ENCODE measurements at places on chromosomes 6 and 20. TPM values are rescaled to one million over a fixed set of nuclear protein-coding genes. Genes with fewer than 3 reads are reported as not detected.

Gene MSH5
- total RNA-seq = 11.4 TPM

Gene LCA5
- 6.3 TPM for total RNA-seq

Gene EDN1
- 9.6 TPM for total RNA-seq

DNA sequence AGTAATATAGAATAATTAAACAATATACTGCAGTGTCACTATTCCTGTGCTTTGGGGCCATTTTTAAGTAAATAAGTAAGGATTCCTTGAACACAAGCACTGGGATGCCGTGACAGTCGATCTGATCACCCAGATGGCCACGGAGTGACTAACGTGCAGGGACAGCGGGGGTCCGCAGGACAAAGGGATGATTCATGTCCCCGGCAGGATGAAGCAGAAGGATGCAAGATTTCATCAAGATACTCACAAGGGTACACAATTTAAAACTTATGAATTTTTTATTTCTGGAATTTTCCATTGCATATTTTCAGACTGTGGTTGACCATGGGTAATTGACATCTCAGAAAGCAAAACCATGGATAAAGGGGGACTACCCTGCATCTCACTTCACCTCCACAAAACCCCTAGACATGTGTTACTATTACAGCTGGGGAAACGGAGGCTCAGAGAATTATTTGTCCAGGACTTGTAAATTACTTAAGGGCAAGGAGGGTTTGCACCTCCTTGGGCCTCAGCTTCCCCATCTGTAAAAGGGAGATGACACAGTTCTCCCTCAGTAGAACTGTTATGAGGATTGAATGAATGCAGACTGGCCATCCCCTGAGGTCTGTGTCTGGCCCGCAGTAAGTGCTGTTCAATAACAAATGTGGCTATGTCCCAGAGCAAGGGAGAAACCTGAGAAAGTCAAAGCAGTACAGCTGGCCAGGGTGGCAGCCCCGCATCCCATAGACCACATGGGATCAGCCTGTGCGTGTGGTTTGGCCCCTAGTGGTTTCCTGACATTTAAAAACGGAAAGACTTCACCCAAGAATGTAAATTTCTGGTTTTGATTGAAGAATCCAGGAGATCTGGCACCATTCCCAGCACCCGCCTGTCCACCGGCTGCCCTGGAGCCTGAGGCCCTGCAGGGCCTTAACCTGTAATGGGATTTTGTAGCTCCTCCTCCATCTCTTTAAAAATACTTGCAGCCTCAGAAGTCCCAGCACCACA lies 235.5 kb downstream of the BMP7 start:
- no peak for DNase-seq
- no peak overlapping the region for H3K4me3 ChIP-seq
- H3K27ac ChIP-seq = no peak overlapping the region
- H3K36me3 ChIP-seq = no peaks in the 10 kb centered on the region
- no peaks in the 10 kb centered on the region for H3K27me3 ChIP-seq
- H3K4me1 ChIP-seq = no peaks in the 10 kb centered on the region

DNA sequence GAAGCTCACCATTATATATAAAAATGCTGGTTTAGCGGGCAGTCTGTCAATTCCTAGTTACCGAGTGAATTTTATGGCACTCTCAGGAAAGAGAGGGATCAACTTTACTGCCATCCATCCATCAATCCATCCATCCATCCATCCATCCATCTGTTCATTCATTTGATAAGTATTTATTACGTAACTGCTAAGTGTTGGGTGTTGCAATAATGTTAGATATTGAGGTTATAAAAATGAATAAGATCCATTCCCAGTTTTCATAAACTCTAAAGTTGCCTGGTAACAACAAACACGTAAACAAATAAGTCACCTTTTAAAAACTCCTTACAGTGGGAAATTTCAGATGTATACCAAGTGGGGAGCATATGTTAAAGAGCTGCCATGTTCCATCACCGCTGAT lies 36.8 kb downstream of the SASH1 start:
- H3K4me3 ChIP-seq = no peak overlapping the region
- peak overlapping the region; percentile 69 for H3K27ac ChIP-seq
- H3K4me1 ChIP-seq = peaks cover 18% of the 10 kb centered on the region
- no peak for DNase-seq
- H3K36me3 ChIP-seq = no peaks in the 10 kb centered on the region

DNA sequence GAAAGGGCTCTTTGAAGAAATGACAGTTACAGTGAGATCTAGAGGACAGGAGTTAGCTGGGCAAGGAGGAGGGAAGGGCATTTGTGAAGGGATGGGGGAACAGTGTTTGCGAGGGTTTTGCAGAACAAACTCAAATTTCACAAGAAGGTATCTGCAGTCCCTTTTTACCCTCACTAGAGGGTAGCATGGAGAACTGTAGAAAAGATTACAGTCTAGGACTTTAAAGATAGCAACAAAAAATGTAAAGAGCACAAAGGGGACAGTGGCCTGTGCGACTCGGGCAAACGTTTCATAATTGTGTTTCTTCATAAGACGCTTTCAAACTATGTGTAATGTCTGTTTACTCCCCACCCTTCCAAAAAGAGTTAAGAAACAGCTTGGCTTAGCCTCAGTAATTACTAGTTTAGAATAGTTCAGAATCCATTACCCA lies 21.2 kb upstream of the ASXL1 start:
- no peaks in the 10 kb centered on the region for H3K36me3 ChIP-seq
- DNase-seq = no peak
- H3K27me3 ChIP-seq = no peaks in the 10 kb centered on the region
- peaks cover 35% of the 10 kb centered on the region for H3K4me1 ChIP-seq

GRCh38 chr6:102340311-102340710 lies 946.8 kb downstream of the GRIK2 start:
- no peak overlapping the region for H3K27ac ChIP-seq
- H3K4me1 ChIP-seq = no peaks in the 10 kb centered on the region
- H3K4me3 ChIP-seq = no peak overlapping the region

DNA sequence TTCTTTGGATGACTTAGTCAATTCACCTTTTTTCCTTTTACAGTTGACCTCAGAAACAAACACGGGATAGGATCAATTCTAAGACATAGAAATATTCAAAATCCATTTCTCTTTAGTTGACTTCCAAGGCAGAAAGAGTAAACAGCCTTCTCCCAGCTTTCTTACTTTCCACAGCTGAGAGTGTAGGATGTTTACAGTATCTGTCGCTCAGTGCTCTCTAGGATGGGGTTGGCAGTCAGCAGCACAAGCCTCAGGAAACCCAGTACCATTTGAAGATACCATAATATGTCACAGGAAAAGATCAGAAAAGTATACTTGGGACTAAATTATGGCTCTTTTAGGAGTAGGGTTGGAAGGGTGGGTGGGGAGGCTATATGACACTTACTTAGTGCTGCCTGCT lies 88.2 kb downstream of the OGFRL1 start:
- DNase-seq = no peak
- no peak overlapping the region for H3K4me3 ChIP-seq
- H3K27me3 ChIP-seq = no peaks in the 10 kb centered on the region
- no peak overlapping the region for H3K27ac ChIP-seq
- H3K36me3 ChIP-seq = peaks cover 6% of the 10 kb centered on the region

- H3K27ac ChIP-seq = peak overlapping the region; percentile 30
- no peak overlapping the region for H3K4me3 ChIP-seq
- H3K36me3 ChIP-seq = no peaks in the 10 kb centered on the region
- DNase-seq = no peak
- no peaks in the 10 kb centered on the region for H3K4me1 ChIP-seq
- no peaks in the 10 kb centered on the region for H3K27me3 ChIP-seq
Measured at GRCh38 chr6:90350689-90351554, 54.3 kb upstream of the BACH2 start.

DNA sequence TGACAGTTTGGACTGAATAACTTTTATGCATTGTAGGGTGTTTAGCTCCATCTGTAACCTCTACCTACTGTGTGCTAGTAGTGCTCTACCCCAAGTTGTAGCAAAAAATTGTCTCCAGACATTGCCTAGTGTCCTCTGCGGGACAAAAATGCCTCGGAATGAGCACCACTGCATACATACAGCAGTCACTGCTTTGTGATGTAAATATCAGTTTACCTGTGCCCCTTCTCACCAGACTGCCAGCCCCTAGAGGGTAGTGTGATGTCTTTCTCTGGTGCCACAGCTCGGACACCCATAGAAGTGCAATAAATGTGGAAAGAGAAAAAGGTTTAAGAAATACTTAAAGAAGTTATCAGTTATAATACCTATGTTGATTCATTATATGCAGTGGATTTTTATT lies 25.1 kb downstream of the TMEM200A start:
- no peaks in the 10 kb centered on the region for H3K27me3 ChIP-seq
- no peaks in the 10 kb centered on the region for H3K36me3 ChIP-seq
- H3K27ac ChIP-seq = no peak overlapping the region
- DNase-seq = no peak
- H3K4me1 ChIP-seq = no peaks in the 10 kb centered on the region

- H3K36me3 ChIP-seq = no peaks in the 10 kb centered on the region
- no peak overlapping the region for H3K4me3 ChIP-seq
- no peaks in the 10 kb centered on the region for H3K27me3 ChIP-seq
- no peak for DNase-seq
- no peak overlapping the region for H3K27ac ChIP-seq
Measured at GRCh38 chr20:33568378-33568777, 78.5 kb downstream of the CBFA2T2 start.

GRCh38 chr20:56343861-56344381 lies 14.9 kb upstream of the FAM210B start:
- no peak overlapping the region for H3K27ac ChIP-seq
- H3K27me3 ChIP-seq = peaks cover 9% of the 10 kb centered on the region
- H3K36me3 ChIP-seq = no peaks in the 10 kb centered on the region
- peak; percentile 90 for DNase-seq
- peaks cover 12% of the 10 kb centered on the region for H3K4me1 ChIP-seq

- H3K27ac ChIP-seq = no peak overlapping the region
- H3K36me3 ChIP-seq = no peaks in the 10 kb centered on the region
- H3K4me3 ChIP-seq = no peak overlapping the region
- DNase-seq = no peak
Measured at GRCh38 chr6:74420221-74420620, 724.2 kb downstream of the CD109 start.

DNA sequence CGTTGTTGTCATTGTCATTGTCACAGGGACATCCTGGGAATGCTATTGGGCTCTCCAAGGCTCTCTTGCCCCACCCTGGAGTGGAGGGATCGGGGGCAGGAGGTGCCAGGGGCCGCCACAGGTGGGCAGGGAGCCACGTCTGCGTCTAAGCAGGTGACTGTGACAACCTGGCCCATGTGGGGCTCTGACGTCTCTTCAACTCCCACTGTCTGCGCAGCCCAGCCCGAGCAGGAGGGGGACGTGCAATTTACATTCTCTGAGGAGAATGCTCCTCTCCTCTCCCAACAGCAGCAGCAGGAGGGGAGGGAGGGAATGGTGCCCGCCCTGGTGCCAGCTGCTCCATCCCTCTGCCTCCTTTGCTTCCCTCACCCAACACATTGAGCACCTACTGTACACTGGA lies 50.1 kb downstream of the GRM4 start:
- no peaks in the 10 kb centered on the region for H3K27me3 ChIP-seq
- no peak for DNase-seq
- no peaks in the 10 kb centered on the region for H3K36me3 ChIP-seq
- no peaks in the 10 kb centered on the region for H3K4me1 ChIP-seq

DNA sequence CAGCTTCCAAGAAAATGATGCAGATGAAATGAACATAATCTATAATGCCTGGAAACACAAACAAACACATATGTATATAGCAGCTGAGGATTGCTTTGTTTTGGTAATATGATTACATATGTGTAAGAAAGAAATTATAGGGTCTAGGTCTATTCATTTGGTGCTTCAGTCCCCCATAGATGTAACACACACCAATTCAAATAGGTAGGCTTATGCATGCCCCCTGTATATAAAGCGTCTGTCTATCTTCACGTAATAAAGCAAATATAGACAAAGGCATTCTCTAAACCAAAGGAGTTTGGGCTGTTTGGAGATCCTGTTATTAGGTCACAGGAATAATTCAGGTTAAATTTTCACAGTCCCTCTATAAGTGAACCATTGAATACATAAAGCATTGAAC lies 270.4 kb upstream of the SGK1 start:
- no peak overlapping the region for H3K4me3 ChIP-seq
- no peaks in the 10 kb centered on the region for H3K4me1 ChIP-seq
- no peak for DNase-seq
- no peaks in the 10 kb centered on the region for H3K36me3 ChIP-seq
- H3K27ac ChIP-seq = no peak overlapping the region

- H3K4me1 ChIP-seq = peaks cover 59% of the 10 kb centered on the region
- H3K27me3 ChIP-seq = no peaks in the 10 kb centered on the region
Measured at GRCh38 chr20:17679941-17680835, 1.9 kb downstream of the RRBP1 start.

DNA sequence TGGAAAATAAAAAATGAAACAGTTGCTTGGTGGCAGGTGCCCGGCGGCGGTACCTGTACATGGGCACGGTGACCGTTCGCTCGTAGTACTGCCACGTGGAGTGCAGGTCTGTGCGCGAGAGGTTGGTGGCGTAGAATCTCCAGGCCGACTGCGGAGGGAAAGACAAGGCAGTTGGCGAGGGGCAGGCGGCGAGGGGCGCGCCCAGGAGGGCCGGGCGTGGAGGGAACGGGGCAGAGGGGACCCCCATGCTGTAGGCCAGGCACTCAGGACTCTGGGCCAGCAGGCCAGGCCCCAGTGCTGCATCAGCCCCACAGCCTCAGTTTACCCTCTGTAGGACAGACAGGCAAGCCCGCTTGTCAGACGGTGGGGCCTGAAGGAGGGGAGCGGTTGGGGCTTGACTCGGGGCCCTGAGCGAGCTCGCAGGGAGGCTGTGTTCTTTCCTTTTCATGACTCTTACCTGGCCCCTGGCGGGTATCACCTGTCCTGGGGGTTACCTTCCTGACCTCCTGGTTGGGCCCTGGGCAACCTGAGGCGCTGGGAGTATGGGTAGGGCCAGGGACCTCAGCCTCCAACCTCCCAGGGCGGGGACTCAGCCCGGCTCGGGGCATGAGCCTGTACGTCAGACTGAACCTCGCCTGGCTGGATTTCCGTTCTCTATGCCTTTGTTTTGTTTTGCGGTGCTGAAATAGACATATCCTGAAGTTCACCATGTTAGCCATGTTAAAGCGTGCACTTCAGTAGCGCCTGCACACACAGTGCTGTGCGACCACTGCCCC lies 38.5 kb downstream of the KCNQ2 start:
- H3K27me3 ChIP-seq = no peaks in the 10 kb centered on the region
- H3K4me3 ChIP-seq = no peak overlapping the region
- peak; percentile 73 for DNase-seq
- H3K4me1 ChIP-seq = peaks cover 4% of the 10 kb centered on the region
- H3K36me3 ChIP-seq = no peaks in the 10 kb centered on the region

- no peak for DNase-seq
- no peaks in the 10 kb centered on the region for H3K27me3 ChIP-seq
- no peak overlapping the region for H3K4me3 ChIP-seq
- no peak overlapping the region for H3K27ac ChIP-seq
Measured at GRCh38 chr6:129638686-129639085, 71.3 kb downstream of the ARHGAP18 start.

GRCh38 chr6:16277101-16277981 lies 39.0 kb downstream of the GMPR start:
- H3K27me3 ChIP-seq = no peaks in the 10 kb centered on the region
- H3K36me3 ChIP-seq = peaks cover 4% of the 10 kb centered on the region
- DNase-seq = no peak
- H3K4me3 ChIP-seq = no peak overlapping the region

Measured in upper lobe of left lung (tissue), 6 donors.